ENCODE measurements at places on chromosomes 13 and 19.

DNA sequence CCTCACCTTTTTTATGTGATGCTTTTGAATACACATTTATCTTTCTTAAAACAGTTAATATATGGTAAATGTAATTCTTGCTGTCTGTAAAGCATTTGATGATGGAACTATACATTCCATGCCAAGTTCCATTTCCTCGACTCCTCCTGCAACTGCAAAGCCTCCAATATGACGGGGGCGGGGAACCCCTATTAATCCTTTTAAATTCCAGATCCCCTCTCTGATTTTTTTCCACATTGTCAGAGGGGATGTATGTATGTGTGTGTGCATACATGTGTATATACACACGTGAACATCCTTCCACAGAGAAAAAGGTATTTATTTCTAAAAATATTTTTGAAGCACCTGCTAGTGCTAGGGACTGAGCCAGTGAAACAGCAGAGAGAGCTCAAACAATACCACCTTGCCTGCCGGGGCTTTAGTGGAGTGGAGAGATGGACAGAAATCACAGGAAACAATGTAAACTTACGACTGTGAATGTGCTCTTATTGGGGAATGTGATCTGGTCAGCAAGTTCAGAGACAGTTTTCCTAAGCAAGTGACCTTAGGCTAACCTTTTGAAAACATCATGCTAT, 25.3 kb upstream of the MAB21L1 start:
- DNase-seq: no peak

- no peak for DNase-seq
Measured at GRCh38 chr19:15220833-15221232, 11.4 kb downstream of the EPHX3 start.

- DNase-seq: no peak
Measured at GRCh38 chr19:3897936-3898335, 17.5 kb downstream of the ATCAY start.

DNA sequence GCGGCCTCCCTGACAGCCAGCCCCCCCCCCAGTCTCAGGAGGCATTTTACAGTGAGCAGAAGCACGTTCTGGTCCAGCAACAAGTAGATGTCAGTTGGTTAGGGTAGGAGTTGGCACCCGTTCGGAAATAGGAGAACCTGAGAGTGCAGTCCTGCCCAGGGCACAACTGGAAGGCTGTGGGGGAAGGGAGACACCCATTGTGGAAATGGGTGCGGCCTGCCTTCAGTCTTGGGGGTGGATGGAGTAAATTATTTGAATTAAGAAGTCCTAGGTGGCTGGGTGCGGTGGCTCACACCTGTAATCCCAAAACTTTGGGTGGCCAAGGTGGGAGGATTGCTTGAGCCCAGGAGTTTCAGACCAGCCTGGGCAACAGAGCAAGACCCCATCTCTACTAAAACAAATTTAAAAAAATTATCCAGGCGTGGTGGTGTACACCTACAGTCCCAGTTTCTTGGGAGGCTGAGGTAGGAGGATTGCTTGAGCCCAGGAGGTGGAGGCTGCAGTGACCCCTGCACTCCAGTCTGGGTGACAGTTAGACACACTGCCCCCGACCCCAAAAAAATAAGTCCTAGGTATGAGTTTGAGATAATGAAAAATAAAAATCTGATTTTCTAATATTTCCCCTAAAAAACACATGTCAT, 1.2 kb downstream of the CIRBP start:
- DNase-seq: no peak

DNA sequence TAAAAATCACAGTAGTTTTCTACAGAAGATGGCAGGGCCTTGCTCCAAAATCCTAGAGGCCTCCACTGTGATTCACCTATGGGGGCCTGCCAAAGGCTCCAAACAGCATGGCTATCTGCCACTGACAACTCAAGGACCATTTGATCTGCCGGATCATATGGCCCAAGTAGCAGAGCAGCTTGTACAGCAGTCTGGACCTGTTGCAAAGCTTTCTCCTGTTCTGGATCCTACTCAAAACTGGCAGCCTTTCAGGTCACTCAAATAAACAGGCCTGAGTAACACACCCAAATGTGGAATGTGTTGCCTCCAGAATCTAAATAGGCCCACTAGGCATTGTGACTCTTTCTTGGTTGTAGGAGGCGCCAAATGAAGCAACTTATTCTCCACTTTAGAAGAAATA, 1049.3 kb downstream of the PCDH9 start:
- DNase-seq: no peak

GRCh38 chr13:85657942-85658341, 141.3 kb downstream of the SLITRK6 start:
- DNase-seq: no peak

- DNase-seq: no peak
Measured at GRCh38 chr19:3852614-3853254, 16.1 kb downstream of the ZFR2 start.

GRCh38 chr19:45645068-45645630, 6.0 kb upstream of the EML2 start:
- DNase-seq: peak; percentile 89
